ENCODE measurements at places on chromosomes 16 and 17. TPM values are rescaled to one million over a fixed set of nuclear protein-coding genes. Genes with fewer than 3 reads are reported as not detected.

The RSPRY1 gene
- 41.0 TPM for polyA plus RNA-seq

The ST6GALNAC1 gene
- polyA plus RNA-seq: 0.28 TPM

The CEP295NL gene
- polyA plus RNA-seq: not detected

The RPL27 gene
- polyA plus RNA-seq: 1,922 TPM

The KRT33B gene
- polyA plus RNA-seq: not detected

The NOS2 gene
- not detected for polyA plus RNA-seq

The CTF1 gene
- not detected for polyA plus RNA-seq

The HOXB7 gene
- polyA plus RNA-seq: 0.87 TPM

GRCh38 chr17:32319548-32319905 is 22.4 kb downstream of the C17orf75 start:
- no peaks in the 10 kb centered on the region for H3K36me3 ChIP-seq
- H3K4me3 ChIP-seq: no peak overlapping the region
- no peaks in the 10 kb centered on the region for H3K27me3 ChIP-seq

DNA sequence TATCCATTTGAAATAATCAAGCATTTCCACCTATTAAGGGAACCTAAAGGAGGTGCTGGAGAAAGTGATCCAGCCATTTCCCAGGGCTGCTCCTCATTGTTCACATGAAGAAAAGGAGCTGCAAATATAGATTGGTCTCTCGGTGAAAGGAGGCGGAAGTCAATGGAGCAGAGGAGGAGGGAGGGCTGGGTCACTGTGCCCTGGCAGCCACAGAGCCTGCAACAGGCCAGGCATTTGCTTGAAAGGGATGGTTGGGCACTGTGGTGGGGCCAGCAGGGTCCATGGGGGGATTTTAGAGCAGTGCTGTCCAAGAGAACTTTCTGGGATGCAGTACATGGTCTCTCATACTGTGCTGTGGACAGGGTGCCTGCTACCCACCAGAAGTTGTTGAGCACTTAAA is 173.2 kb downstream of the CYLD start:
- no peak overlapping the region for H3K27ac ChIP-seq
- H3K36me3 ChIP-seq: no peaks in the 10 kb centered on the region
- H3K4me3 ChIP-seq: no peak overlapping the region

DNA sequence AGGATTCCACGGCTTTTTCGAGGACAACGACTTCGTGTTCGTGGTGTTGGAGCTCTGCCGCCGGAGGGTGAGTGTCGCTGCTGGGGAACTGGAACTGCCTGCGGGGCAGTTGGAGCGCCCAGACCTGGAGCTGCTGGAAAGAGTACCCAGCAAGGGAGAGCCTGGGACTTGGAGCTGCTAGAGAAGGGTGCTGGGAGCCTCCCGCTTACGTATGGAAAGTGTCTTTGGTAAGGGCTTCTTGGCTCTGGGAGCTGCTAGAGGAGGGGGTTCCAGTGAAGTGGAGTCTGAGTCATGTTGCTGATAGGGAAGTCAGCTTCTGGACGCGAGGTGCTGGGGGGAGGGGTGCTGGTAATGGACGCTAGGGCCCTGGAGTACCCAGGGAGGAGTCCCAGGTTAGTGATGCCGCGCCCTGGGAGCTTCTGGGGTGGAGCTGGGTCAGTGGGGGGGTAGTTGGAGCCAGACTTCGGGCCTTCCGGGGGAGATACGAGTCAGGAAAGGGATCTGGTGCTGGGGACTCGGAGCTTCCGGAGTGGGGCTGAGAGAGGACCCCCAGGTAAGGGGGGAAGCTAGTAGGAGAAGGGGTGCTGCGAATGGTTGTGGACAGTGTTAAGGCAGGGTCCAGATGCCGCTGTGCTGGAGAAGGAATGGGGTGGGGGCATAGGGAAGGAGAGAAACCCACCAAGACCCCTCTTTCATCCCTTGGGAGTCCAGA is 741 bp downstream of the PLK1 start:
- H3K4me1 ChIP-seq: peaks cover 14% of the 10 kb centered on the region
- H3K4me3 ChIP-seq: peak overlapping the region; percentile 77
- no peaks in the 10 kb centered on the region for H3K27me3 ChIP-seq
- peak overlapping the region; percentile 75 for H3K27ac ChIP-seq

DNA sequence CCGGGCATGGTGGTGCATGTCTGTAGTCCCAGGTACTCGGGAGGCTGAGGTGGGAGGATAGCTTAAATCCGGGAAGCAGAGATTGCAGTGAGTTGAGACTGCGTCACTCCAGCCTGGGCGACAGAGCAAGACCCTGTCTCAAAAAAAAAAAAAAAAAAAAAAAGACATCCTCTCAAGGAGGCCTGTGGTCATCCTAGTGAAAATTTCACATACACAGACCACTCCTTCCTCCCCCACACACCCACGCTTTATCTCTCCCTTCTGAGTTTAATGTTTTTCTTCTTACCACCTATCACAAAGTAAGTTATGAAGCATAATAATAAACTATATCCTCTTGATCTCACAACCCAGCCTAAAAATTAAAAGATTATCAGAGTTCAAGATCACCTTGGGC is 1.3 kb upstream of the NOL11 start:
- no peak overlapping the region for H3K4me3 ChIP-seq
- H3K27ac ChIP-seq: no peak overlapping the region
- H3K27me3 ChIP-seq: no peaks in the 10 kb centered on the region
- DNase-seq: no peak

DNA sequence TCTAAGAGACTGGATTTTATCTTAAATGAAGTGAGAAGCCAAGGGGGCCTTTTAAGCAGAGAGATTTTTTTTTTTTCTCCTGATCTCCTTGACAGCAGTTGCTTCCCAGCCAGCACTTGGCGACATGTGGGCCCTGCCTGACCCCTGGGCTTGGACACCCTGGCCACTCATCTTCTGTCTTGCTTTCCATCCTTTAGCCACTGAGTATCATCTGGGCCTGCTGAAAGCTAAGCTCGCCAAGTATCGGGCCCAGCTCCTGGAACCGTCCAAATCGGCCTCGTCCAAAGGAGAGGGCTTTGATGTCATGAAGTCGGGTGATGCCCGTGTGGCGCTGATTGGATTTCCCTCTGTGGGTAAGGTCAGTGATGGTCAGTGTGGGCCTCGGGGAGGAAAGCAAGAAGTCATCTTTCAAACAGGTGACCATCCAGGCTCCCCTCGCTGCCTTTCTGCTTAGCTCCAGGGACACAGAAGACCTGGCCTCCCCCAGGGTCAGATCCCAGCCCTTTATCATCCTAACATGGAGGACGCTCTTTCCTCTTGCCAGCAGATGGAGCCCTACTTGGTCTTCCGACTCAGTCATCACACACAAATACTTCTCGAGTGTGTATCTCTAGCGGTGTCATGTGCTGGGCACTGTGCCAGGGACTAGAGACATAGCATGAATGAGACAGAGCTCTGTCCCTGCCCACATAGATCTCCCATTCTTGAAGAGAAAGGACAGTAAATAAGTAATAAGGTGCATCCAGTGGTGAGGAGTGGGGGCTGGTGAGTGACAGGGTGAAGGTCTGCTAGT is 6.1 kb downstream of the DRG2 start:
- H3K27me3 ChIP-seq: no peaks in the 10 kb centered on the region
- no peak for DNase-seq
- no peak overlapping the region for H3K4me3 ChIP-seq
- peaks cover 23% of the 10 kb centered on the region for H3K36me3 ChIP-seq

- peaks cover 10% of the 10 kb centered on the region for H3K4me1 ChIP-seq
- peak; percentile 16 for DNase-seq
- peaks cover 29% of the 10 kb centered on the region for H3K27me3 ChIP-seq
- no peaks in the 10 kb centered on the region for H3K36me3 ChIP-seq
- H3K27ac ChIP-seq: no peak within 1 kb of the TSS
Observed at GRCh38 chr17:35795007-35795870, at the start of gene MMP28. TSS of gene MMP28 (minus strand) at chr17:35795641. CDS start at chr17:35795377, 264 bp downstream.

DNA sequence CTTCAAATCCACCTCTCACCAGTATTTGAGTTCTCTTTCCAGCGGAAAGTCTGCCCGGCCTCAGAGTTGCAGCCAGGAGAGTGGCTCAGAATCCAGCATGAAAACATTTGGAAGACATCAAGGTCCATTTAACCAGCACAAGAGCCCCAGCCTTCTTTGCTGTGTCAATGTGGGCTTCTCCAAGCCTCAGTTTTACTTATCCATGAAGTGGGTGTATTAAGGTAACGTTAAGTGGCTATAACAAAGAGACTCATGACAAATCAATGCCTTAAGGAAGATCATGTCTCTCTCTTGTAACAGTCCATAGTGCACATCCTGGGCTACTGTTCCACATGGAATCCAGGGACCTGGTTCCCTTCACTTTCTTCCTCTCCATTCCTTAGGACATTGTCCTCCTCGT is 959 bp upstream of the SPPL2C start:
- no peaks in the 10 kb centered on the region for H3K4me1 ChIP-seq
- no peaks in the 10 kb centered on the region for H3K36me3 ChIP-seq
- H3K27ac ChIP-seq: no peak overlapping the region
- no peak for DNase-seq

- H3K4me1 ChIP-seq: no peaks in the 10 kb centered on the region
- no peaks in the 10 kb centered on the region for H3K27me3 ChIP-seq
- H3K36me3 ChIP-seq: no peaks in the 10 kb centered on the region
- no peak overlapping the region for H3K27ac ChIP-seq
Observed at GRCh38 chr16:55505333-55506015, 3.4 kb upstream of the LPCAT2 start.

Data from CD8-positive, alpha-beta memory T cell (primary cell).